ENCODE measurements at places on chromosomes 2 and 18. TPM values are rescaled to one million over a fixed set of nuclear protein-coding genes. Genes with fewer than 3 reads are reported as not detected.

The RAX gene
- total RNA-seq: not detected

The GPR45 gene
- not detected for total RNA-seq

The G6PC2 gene
- not detected for total RNA-seq

The ERFE gene
- 4.0 TPM for total RNA-seq

The HAT1 gene
- total RNA-seq: 58.2 TPM

The CHPF gene
- total RNA-seq: 139 TPM

The RPRM gene
- total RNA-seq: 2.1 TPM

The SP140 gene
- total RNA-seq: 10.9 TPM

The STARD6 gene
- not detected for total RNA-seq

The IL1RN gene
- 19.4 TPM for total RNA-seq

The IL1A gene
- 6.4 TPM for total RNA-seq

The ZBTB7C gene
- total RNA-seq: not detected

The CPLX4 gene
- total RNA-seq: not detected

The ENOSF1 gene
- 102 TPM for total RNA-seq

The FBXO36 gene
- total RNA-seq: 0.42 TPM

The LHCGR gene
- total RNA-seq: not detected

The RESP18 gene
- total RNA-seq: not detected

The VWA3B gene
- total RNA-seq: not detected

The LPIN1 gene
- 46.2 TPM for total RNA-seq

The SIX2 gene
- not detected for total RNA-seq

The CNOT11 gene
- 67.7 TPM for total RNA-seq

The METTL4 gene
- 17.2 TPM for total RNA-seq

The CD226 gene
- 0.85 TPM for total RNA-seq

The MC5R gene
- not detected for total RNA-seq

The SSB gene
- total RNA-seq: 143 TPM

The ST6GAL2 gene
- total RNA-seq: not detected

The DRC1 gene
- total RNA-seq: not detected
